ENCODE measurements at places on chromosomes 3 and 15.

- DNase-seq: no peak
Measured at GRCh38 chr3:105960381-105960780, 91.6 kb upstream of the CBLB start.

- peak; percentile 46 for DNase-seq
Measured at GRCh38 chr3:12868039-12869034, 27.0 kb upstream of the RPL32 start.

DNA sequence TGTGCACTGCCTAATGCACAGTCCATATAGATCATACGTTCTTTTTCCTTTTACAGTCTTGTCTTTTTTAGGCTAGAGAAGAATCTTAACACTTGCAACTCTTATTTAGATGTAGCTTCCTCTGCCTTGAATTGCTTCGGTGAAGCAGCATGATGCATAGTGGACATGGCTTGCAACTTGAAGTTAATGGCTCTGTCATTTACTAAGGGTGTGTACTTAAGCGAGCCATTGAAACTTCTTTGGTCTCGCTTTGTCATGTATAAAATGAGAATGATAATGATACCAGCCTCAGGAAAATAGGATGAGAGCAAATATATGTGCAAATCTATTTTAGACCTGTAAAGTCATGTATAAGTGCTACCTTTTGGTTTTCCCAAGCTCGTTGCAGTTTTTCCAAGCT lies 147.4 kb downstream of the GHSR start:
- no peak for DNase-seq

- DNase-seq: no peak
Measured at GRCh38 chr3:184954251-184954650, 142.3 kb downstream of the VPS8 start.

- DNase-seq: no peak
Measured at GRCh38 chr15:63663906-63664305, 66.7 kb downstream of the FBXL22 start.

All from stimulated activated naive B cell treated with anti-CD40 and anti-IgM and Interleukin-4, amounts not matched to agents 10 μg/mL and 1 μg/mL and 100 μg/mL, for 72 hours (primary cell).